Activated effector memory CD4-positive, alpha-beta T cell treated with Interleukin-2 at 50 U/mL for 16 hours (primary cell): ENCODE measurements at places on chromosomes 6 and 20.

GRCh38 chr20:35066194-35066593 lies 26.4 kb downstream of the TRPC4AP start:
- DNase-seq: no peak

- DNase-seq: no peak
Observed at GRCh38 chr20:20407891-20408805, 40.2 kb downstream of the INSM1 start.

DNA sequence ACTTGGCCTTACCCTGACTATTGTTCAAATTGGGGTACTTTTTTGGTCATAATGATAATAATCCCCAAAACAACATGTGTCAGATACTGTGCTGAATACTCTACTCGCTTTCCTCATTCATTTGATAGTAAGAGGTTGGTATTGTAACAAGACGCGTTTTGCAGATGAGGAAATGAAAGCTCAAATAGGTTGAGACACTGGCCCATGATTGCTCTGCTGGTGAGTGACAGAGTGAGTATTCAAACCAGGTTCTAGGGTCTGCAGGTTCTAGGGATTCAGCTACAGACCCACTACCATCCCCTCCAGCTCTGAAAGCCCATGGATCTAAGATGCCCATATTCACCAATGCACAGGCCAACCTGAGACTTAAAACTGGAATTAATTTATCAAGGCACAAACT lies 1.3 kb upstream of the ENPP4 start:
- DNase-seq: no peak

DNA sequence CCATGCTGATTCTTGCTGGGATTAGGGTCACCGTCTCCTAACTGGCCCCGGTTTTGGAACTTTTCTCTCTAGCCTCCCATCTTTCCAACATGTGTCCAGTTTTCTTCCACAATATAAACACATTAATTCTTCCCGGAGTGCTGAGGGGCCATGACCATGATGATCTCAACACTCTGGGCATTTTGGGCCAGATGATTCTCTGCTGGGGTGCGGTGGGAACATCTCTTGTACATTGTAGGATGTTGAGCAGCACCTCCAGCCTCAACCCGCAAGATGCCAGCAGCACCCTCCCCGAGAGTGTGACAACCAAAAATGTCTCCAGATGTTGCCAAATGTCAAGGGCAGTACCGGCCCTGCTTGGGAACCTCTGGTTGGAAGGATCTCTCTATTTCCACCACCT lies 164.8 kb downstream of the TFAP2C start:
- no peak for DNase-seq

DNA sequence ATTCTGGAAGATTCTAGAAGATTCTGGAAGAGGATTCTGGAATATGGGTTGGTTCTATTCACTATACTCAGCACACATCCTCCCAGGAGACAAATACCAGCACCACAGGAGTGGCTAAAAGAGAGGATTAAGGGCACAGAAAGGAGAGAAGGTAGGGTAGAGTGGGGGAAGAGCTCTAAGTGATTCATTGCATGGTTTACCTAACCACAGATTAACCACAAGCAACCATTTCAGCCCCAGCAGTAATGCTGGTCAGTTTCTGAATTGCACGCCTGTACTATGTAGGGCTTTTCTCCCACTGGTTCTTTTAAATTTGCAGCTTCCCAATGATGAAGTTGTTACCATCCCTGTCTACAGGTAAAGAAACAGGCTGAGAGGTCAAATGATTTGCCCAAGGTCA lies 192.7 kb upstream of the PMEPA1 start:
- no peak for DNase-seq

DNA sequence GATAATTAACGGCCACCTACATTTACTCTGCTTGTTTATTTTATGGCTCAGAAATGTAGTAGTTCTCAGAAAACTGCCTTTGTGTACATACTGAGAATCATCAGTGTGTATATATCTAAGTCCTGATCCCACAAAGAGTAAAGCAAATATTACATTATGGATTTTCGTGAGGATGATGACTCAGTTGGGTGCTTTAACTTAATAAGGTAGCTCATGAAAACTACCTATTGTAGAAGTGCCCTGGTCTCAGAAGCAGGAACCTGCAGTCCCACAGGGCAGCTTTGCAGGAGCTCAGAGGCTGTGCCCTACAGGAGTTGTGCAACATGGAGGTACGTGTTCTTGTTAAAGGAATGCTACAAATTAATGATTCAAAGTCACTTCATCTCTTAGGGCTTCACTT lies 108.2 kb downstream of the PLG start:
- no peak for DNase-seq

DNA sequence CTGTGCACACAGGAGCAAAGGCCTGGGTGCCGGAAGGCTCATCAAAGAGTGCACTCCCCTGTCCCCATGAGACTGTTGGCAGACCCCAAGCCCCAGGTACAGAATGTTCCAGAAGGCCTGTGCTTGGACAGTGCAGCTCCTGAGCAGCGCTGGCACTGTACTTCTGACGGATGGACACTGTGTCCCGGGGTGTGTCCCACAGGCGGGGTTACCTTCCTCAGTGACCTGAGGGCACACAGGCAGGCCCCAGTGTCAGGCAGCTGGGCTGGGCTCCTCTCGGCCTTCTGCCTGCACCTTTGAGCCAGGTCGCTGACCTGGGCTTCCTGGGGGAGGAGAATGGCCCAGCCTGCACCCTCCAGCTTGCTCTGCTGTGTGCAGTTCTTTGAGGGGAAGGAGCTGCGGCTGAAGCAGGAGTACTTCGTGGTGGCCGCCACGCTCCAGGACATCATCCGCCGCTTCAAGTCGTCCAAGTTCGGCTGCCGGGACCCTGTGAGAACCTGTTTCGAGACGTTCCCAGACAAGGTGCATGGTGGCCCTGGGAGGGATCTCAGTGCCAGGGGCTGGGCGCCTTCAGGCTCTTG lies 30.1 kb downstream of the PYGB start:
- DNase-seq: no peak

DNA sequence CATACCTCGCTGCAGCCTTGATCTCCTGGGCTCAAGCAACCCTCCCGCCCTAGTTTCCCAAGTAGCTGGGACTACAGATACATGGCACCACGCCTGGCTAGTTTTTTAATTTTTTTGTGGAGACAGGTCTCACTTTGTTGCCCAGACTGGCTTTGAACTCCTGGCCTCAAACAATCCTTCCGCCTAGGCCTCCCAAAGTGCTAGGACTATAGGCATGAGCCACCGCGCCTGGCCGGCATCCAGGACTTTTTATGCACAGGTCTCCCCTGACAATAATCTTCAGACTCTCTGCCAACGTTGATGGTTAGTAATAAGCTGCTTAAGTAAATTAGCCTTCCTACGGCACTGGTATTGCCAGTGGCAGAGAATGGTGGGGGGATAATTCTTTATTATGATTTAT lies 110.5 kb upstream of the MTHFD1L start:
- no peak for DNase-seq

DNA sequence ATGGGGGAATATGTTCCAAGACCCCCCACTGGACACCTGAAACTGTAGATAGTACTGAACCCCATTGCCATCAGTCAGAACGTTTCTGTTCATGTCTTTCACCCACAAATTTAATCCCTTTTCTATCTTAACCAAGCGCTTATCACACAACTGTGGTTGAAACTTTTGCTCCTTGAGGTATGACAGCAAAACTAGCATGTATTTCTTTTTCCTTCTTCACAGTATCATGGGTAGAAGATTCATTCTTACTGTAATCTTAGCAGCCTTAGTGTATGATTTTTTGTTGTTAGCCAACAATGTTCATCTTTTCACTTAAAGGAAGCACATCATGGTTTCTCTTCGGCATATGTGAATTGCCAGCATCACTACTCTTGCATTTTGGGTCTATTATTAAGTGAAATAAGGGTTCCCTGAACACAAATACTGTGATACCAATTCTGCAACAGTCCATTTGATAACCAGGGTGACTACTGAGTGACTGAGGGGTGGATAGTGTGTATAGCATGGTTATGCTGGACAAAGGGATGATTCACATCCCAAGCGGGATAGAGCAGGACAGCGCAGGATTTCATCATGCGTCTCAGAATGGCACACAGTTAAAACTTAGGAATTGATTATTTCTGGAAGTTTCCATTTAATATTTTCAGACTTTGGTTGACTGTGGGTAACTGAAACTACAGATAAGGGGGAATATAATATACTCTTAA lies 41.8 kb downstream of the KCNS1 start:
- DNase-seq: no peak

DNA sequence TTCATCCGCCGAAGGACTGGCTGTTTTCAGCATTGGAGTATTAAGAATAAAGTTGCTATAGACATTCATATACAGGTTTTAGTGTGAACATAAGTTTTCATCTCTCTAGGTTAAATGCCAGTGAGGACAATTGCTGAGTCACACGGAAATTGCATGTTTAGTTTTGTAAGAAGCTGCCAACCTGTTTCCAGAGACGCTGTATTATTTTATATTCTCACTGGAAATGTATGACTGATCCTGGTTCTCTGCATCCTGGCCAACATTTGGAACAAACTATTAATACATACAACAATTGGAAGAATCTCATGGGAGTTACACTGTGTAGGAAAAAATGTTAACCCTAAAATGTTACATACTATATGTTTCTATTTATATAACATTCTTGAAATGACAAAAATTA lies 16.7 kb upstream of the TGM6 start:
- DNase-seq: no peak
